CD4-positive, alpha-beta memory T cell (primary cell): ENCODE measurements at places on chromosomes 2 and 18.

- DNase-seq, result no peak
Measured at GRCh38 chr2:20781656-20782265, 41.1 kb downstream of the LDAH start.

DNA sequence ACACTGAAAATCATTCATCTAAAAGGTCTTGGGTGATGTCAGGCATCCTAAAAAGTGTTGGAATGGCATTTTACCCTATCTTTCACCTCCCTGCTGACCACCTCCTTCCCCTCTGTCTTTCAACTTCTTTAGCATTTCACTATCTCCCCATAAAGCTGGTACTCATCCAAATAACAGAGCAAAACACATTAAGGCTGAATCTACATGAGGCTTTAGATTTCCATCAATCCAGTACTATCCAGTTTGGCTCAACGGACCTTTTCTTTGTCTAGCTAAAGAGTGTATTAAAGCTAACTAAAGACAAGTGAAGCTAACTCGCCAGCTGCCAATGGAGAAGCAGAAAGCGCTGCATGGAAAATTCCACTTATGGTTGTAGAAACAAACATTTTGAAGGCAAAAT is 122.5 kb upstream of the NCKAP5 start:
- no peak for DNase-seq

GRCh38 chr18:79805926-79806487 is 8.3 kb downstream of the KCNG2 start:
- DNase-seq, result no peak

DNA sequence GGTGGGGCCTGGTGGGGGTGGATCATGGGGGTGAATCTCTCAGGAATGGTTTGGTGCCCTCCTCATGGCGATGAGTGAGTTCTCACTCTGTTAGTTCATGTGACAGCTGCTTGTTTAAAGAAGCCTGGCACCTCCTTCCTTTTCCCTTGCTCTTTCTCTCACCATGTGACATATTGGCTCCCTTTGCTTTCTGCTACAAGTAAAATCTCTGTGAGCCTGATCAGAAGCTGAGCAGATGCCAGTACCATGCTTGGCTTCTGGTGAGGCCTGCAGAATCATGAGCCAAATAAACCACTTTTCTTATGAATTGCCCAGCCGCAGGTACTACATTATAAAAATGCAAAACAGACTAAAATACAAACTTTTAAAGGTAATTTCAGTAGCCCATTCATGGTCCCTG is 73.4 kb upstream of the TEX51 start:
- DNase-seq, result no peak

GRCh38 chr18:45100321-45101105 is 419.8 kb downstream of the SETBP1 start:
- DNase-seq, result no peak

- DNase-seq, result no peak
Measured at GRCh38 chr2:176066645-176067588, 16.8 kb downstream of the EVX2 start.

GRCh38 chr2:221969087-221969829 is 329.5 kb downstream of the PAX3 start:
- DNase-seq, result no peak

DNA sequence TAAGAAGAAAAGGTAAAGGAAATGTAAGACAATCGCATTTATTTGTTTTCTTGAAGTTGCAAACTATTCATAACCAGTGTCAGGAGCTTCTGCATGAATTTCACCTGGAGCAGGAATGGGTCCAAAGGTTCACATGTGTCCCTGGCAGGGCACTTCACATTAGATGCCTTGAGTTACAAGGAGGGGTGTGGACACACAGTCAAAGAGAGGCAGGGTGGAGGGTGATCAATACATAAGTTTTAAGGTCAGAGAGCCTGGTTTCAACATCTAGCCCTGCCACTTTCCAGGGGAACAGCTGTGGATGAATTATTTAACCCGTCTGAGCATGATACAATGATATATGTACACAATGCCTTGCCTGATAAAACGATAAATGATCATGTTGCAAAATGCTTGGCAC is 321.4 kb downstream of the CYP26B1 start:
- DNase-seq, result no peak
